ENCODE measurements at places on chromosomes 16 and 17.

DNA sequence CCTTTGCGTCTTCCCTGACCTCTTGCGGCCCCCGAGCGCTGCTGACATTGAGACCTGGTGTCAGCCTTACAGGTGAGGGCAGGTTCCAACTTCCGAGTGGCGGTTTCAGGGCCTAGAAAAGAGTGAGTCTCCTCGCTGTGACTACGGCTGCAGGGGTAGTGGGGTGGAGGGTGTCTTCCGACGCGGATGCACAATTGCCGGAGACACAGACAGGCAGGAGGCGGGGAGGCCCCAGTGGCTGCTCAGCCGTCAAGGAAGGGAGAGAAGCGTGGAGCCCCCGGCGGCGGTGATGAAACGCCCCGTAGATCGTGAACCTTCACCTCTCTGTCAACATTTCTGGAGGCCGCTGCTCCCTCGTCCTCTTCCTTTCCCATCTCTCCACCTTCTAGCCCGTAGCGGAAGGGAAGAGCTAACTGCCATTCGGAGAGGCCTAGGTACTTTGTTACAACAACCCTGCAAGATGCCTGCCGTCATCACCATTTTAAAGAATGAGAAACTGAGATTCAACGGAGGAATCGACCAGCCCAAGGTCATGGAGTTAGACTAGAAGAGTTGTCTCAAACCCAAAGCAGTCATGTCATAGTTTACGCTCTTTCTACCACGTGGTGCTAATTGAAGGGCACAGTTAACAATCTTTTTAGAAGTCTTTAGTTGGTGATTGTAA, 485 bp downstream of the DNAJA3 start:
- no peak for DNase-seq

DNA sequence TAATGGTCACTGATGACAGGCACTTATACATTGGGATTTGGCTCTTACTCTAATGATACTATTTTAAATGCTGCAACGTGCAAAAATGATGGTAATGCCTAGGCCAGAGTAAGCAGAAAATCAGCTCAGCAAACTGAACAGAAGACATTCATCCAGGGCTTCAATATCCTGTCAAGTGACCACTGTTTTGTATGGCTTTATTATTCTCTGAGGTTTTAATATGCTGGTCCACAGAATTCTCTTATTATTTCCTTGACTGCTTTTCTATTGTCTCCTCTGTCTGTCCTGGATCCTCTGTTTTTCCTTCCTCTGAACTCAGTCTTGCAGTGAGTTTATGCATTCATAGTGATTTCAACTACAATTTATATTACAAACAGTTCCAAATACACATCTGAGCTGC, 90.8 kb upstream of the PMFBP1 start:
- DNase-seq = no peak

- DNase-seq = peak; percentile 25
Measured at GRCh38 chr17:80005360-80006338, 30.0 kb downstream of the TBC1D16 start.

DNA sequence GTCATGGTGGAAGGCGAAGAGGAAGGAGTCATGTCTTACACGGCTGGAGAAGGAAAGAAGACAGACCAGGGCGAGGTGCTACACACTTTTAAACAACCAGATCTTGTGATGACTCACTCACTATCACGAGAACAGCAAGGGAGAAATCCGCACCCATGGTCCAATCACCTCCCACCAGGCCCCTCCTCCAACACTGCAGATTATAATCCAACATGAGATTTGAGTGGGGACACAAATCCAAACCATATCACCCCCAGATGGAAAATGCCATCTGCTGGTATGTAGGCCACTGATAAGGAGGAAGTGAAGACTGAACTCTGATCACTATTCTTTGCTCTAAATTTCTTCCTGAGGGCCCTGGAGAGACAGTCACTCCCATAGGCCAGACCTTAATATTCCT, 7.5 kb upstream of the ITGAX start:
- DNase-seq = no peak

GRCh38 chr17:50056961-50057330, 1.0 kb downstream of the ITGA3 start:
- DNase-seq = no peak

DNA sequence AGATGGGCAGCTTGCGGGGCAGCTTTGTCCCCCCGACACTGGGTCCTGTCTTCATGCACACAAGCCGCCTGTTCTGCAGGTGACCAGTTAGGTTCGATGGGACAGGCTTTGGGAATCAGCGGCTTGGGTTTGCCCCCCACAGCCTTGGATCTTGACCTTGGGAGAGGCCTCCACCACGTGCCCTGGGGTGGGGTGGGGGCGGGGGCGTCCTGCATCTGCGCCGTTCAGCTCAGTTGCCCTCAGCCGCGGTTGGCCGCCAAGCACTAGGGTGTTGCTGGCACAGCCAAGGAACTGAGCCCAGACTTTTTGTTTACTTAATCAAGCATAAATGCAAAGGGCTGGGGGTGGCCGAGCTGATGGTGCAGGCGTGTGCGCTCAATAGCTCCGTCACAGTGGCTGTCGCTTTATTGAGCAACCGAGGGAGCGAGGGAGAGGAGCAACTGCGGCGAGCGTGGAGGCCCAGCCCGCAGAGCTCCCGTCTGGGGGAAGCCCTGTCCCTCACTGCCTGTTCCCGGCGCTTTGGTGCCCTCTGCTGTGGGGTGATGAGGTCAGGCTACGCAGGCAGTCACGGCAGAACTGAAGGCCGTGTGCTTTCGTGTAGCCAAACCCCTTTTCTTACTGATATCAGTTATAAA, 33.9 kb downstream of the JPH3 start:
- DNase-seq = peak; percentile 59

GRCh38 chr16:30920891-30921290, 2.5 kb upstream of the FBXL19 start:
- no peak for DNase-seq

- no peak for DNase-seq
Measured at GRCh38 chr17:28885951-28886350, 11.6 kb downstream of the FLOT2 start.

Data from HAP-1 (cell line).